ENCODE measurements at places on chromosomes 5 and 9.

GRCh38 chr5:53037141-53037859 lies 48.1 kb downstream of the ITGA2 start:
- no peak for DNase-seq

DNA sequence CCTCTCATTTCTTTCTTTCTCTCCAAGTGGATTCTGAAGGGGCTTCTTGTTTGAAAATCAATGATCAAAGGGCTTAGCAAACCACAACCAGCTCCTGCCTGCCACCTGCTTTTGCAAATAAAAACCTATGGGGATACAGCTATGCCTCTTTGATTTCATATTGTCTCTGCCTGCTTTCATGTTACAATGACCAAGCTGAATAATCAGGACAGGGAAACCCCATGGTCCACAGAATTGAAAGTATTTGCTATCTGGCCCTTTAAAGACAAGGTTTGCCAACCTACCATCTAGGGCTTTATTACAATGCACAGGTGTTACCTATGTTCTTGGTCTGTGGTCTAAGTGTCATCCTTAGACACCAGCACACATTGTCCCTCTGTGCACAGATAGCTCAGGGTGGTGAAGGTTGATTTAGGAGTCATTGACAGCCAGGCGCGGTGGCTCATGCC lies 28.8 kb upstream of the PLIN2 start:
- no peak for DNase-seq

- DNase-seq, result peak; percentile 9
Measured at GRCh38 chr9:126301985-126302603, 24.5 kb upstream of the MVB12B start.

- no peak for DNase-seq
Measured at GRCh38 chr5:169147534-169147933, 153.4 kb downstream of the SLIT3 start.

DNA sequence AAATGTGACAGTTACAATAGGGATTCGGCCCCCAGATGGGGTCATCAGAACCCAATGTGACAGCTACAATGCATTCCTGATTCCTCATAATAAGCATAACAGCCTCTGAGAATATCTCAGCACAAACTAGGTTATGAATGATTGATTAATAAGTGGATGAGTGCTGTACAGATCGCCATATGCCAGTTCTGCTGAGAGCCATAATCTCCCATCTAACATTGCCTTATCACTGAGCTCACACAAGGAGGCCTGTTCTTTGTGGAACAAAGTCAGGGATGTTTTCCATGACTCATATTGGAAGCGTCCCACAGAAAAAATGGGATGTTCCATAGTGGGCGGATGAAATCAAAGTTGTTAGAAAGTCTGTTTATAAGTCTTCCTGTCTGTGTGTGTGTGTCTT lies 89.6 kb downstream of the KIF4B start:
- no peak for DNase-seq

DNA sequence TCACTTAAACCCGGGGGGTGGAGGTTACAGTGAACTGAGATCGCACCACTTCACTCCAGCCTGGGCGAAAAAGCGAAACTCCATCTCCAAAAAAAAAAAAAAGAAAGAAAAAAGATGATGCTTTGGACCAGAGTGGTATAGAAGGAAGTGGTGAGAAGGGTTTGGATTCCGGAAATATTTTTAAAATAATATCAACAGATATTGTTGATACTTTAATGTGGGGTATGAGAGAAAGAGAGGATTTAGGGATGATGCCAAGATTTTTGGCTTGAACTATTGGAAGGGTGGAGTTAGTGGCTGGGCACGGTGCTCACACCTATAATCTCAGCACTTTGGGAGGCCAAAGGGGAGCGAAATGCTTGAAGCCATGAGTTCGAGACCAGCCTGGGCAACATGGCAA lies 49.6 kb upstream of the PLIN2 start:
- no peak for DNase-seq

DNA sequence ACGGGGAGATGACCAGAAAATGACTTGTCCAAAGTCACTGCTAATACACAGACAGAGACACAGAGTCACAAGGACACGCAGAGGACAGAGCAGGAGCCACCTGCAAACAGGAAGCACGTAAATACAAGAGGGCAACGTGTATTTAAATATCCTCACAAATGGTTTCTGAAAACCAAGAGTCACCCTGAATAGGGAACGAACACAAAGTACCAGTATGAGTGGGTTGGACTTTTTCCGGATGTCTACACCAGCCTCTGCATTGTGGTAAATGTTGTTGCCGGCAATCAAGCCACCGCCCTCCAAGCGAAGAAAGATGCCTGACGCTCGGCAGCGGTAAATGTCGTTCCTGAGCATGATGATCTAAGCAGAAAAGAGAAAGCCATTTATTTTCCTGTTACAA lies 44.5 kb downstream of the FBXO10 start:
- DNase-seq, result no peak

DNA sequence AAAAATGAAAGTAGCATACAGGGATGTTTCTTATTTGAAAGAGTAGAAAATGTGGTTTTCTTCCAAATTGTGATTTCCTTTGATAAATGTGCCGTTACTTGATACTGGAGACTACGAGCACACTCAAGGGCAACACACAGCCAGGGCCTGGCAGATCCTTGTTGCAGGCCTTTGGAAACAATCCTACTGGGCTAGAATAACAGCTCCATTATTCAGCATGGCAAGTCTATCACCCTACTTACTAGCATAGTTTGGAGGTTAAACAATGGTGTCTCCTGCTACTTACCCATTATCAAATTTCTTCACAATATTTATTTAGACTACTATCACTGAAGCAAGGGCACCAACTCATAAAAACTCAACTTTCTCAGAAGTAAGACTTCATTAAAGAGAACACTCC lies 140.8 kb upstream of the ZNF608 start:
- DNase-seq, result no peak

DNA sequence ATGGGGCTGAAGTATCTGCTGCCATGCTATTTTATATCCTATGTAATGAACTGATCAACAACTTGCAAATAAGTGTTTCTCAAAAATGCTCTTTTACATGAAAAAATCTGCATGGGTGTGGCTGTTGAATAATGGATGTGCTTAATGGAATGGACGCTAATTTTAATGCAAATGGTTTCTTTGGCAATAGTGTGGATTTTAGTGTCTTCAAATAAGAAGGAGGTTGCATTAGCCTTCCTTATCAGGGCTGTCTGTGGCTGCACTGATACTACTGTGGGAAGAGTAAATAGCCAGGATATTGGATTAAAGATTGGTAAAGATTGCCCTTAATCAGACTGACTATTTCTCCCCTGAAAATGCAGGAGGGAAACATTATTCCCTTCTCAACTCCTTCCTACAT lies 121.9 kb upstream of the STK32A start:
- no peak for DNase-seq

- DNase-seq, result no peak
Measured at GRCh38 chr5:39255406-39255805, 36.0 kb upstream of the FYB1 start.

- no peak for DNase-seq
Measured at GRCh38 chr9:111237447-111237846, 92.6 kb downstream of the OR2K2 start.

GRCh38 chr5:109833946-109834345 lies 144.2 kb downstream of the MAN2A1 start:
- no peak for DNase-seq

DNA sequence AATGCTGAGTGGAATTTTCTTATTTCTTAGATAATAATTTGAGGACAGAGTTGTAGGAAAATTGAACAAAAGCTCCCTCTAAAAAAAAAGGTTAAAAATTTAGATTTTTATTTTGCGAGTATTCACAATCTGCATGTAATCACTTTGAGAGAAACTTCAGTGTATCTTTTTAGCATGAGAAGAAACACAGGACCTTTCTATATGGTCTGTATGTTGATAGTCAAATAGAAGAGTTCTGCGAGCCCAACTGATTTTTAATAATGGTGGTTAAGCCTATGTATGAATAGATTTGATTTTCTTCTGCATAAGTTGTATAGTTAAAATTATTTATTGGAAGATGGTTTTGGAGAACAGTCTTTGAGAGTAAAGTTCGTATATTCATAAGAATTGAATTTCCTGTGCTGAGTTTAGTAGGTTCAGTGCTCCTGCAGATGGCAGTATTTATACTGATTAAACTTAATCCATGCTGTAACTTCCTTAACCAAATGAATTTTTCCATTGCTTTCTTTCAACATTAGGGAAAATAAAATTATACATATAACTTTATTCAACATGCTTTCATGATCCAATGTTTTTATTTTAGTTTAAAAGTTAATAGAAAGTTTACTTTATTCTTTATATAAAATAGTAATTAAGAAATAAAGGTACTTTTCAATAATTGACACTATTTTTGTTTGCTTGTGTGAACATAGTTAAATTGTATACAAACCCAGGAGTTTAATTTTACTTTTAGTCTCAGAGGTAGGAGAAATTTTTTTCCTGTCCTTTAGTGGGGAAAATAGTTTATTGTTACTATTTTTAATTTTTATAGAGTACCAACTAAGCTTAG lies 19.6 kb downstream of the TCERG1 start:
- no peak for DNase-seq

- no peak for DNase-seq
Measured at GRCh38 chr9:30982301-30982700, 1402.1 kb upstream of the ACO1 start.

- peak; percentile 14 for DNase-seq
Measured at GRCh38 chr5:68460147-68460798, 244.7 kb downstream of the PIK3R1 start.

GRCh38 chr9:99852617-99853016 lies 30.9 kb downstream of the NR4A3 start:
- no peak for DNase-seq

- DNase-seq, result no peak
Measured at GRCh38 chr5:95768731-95769130, 37.6 kb downstream of the RHOBTB3 start.

- no peak for DNase-seq
Measured at GRCh38 chr9:4548811-4549725, 58.8 kb downstream of the SLC1A1 start.

- no peak for DNase-seq
Measured at GRCh38 chr9:82829818-82830217, 233.1 kb downstream of the RASEF start.

- no peak for DNase-seq
Measured at GRCh38 chr5:127875235-127876021, 172.2 kb downstream of the CCDC192 start.

GRCh38 chr5:82747986-82748385 lies 329.2 kb downstream of the TMEM167A start:
- no peak for DNase-seq

Data from stimulated activated CD4-positive, alpha-beta T cell treated with anti-CD3 and anti-CD28 coated beads, Interleukin-12 subunit alpha, Interleukin-12 subunit beta, amount 100 ng/mL, for 24 hours (primary cell).